Stimulated activated CD4-positive, alpha-beta T cell treated with anti-CD3 and anti-CD28 coated beads, TNF-alpha, amount 100 ng/mL, for 48 hours (primary cell): ENCODE measurements at places on chromosomes 13 and 19.
A peak's percentile ranks its signal among the peaks of the same experiment; 100 is the strongest.

DNA sequence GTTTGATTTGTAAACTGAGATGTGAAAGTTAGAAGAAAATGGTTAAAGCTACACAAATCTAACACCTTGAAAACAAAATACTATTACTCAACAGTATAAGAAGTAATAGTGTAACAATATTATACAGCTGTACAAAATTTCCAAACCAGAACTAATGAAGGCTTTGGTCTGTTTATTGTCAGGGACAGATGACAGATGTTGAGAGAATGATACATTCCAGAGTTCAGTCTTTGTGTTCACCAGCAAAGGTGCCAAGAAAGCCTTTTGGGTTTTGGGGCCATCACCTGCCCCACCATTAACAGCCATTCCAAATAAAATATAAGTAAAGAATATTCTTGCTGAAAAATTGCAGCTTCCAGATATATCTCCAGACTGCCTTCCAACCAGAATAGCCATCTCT is 439.3 kb downstream of the PCDH20 start:
- no peak for DNase-seq

GRCh38 chr19:19670070-19670551 is 1.5 kb downstream of the ZNF101 start:
- no peak for DNase-seq

GRCh38 chr13:99367663-99368448 is 60.7 kb upstream of the GPR183 start:
- DNase-seq, result no peak

DNA sequence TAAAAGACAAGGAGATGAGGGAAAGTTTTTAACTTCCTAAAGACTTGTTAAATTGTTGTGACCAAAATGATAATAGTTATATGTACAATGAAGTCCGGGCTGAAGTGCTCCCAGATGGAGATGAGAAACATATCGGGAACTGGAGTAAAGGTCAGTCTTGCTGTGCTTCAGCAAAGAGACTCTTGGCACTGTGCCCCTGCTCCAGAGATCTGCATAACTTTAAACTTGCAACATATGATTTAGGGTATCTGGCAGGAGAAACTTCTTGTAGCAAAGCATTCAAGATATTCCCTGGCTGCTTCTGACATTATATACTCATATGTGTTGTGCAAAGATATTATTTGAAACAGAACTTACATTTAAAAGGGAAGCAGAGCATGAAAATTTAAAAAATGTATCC is 786.6 kb upstream of the SLITRK6 start:
- no peak for DNase-seq

- DNase-seq, result no peak
Measured at GRCh38 chr19:35460608-35461007, 12.6 kb downstream of the FFAR2 start.

- DNase-seq, result no peak
Measured at GRCh38 chr19:19656451-19657396, 6.8 kb downstream of the ATP13A1 start.

GRCh38 chr13:51501592-51502152 is 48.8 kb upstream of the INTS6 start:
- DNase-seq, result no peak

- no peak for DNase-seq
Measured at GRCh38 chr19:29507081-29507860, 18.5 kb upstream of the VSTM2B start.

DNA sequence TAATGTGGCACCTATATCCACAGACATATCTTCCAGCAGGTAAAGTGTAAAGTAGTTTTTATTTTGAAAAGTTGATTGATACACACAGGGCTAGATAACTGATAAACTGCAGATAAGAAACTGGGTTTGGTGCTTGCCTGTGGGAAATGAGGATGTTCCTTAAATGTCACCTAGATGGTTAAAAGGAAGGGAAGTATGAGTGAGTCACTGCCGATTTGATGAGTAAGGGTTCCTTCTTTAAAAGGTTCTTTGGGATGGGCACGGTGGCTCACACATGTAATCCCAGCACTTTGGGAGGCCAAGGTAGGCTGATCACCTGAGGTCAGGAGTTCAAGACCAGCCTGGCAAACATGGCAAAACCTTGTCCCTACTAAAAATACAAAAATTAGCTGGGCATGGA is 73.8 kb upstream of the FRY start:
- DNase-seq, result no peak

DNA sequence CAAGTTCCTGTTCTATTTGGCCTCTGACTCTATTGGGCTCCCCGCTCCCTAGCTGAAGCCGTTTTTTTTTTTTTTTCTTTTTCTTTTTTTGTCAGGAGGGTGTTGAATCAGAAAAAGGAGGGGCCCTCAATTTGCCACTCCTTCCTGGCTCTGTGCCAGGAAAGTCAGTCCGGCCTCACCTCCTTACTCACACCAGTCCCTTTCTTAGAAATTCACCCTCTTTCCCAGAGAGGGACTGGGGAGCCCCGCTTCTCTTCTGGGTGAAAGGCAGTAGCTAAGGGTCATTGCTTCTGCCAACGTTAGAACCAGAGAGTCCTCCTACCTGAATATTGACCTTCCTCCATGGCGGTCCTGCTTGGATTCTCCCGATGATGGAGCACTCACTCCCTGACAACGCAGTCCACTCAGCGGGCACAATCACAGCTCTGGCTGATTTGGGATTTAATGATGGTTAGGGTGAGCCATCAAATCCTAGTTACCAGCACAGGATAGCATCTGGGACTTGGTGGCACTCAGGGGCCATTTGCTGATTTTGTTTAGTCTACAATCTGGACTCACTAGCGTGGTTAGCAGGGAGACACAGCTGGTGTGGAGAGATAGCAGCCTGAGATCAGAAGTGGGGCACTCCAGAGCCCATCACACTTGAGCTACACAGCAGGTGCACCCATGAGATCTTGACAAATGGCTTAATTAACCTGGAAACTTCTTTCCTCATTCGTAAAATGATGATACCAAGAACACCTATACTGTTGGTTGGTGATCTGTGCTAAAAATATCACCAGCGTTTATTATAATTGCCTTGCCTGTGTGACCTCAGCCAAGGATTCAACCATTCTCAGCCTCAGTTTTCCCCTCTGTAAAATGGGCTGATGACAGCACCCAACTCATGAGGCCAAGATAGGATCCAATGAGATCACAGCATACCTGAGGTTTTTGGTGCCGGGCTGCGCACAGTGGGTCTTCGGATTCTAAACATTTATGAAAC is 2.2 kb downstream of the FCER2 start:
- peak; percentile 38 for DNase-seq

DNA sequence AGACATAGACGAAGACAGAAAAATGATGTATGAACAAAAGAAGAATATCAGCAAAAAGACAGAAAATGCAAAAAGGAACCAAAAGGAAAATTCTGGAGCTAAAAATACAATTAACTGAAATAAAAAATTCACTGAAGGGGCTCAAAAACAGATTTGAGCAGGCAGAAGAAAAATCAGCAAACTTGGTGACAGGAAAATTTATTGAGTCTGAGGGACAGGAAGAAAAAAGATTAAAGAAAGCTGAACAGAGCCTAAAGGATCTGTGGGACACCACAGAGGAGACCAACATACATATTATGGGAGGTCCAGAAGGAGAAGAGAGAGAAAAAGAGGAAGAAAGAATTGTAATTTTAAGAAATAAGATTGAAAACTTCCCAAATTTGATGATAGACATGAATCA is 7.4 kb upstream of the LSR start:
- no peak for DNase-seq

GRCh38 chr19:46269101-46269500 is 27.7 kb upstream of the HIF3A start:
- no peak for DNase-seq

DNA sequence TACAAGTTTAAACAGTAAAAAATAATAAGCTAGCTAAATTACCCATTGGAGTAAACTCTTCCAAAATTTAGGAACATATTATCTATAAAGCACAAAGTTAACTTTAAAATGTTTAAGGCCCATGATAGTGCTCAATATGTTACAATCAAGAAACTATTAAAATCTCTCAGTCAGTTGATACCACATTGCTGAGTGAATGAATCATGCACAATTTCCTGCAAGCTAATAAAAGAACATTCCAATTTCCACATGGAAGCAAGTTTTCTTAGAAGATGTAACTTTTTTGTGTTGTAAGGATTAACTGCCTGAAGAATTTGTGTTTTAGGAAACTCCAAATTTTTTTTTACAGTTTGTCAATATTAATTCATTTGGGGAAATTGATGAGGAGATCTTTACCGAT is 666.6 kb downstream of the SLITRK1 start:
- DNase-seq, result no peak

DNA sequence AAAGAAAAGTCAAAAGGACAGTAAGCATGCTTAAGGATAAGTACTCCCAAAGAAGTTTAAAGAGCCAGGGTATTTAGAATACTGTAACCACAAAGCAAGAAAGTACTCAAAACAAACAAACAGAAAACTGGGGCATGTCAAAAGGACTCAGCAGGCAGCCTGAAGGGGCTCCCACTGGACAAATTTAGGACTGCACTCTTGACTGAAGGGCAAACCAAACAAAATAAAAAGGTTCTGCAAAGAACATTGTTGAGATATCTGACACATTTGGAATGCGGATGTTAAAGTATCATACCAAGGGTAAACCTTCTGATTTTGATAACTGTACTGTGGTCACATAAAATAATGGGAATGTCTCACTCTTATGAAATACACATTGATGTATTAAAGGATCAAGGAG is 157.4 kb downstream of the TNFSF13B start:
- no peak for DNase-seq

DNA sequence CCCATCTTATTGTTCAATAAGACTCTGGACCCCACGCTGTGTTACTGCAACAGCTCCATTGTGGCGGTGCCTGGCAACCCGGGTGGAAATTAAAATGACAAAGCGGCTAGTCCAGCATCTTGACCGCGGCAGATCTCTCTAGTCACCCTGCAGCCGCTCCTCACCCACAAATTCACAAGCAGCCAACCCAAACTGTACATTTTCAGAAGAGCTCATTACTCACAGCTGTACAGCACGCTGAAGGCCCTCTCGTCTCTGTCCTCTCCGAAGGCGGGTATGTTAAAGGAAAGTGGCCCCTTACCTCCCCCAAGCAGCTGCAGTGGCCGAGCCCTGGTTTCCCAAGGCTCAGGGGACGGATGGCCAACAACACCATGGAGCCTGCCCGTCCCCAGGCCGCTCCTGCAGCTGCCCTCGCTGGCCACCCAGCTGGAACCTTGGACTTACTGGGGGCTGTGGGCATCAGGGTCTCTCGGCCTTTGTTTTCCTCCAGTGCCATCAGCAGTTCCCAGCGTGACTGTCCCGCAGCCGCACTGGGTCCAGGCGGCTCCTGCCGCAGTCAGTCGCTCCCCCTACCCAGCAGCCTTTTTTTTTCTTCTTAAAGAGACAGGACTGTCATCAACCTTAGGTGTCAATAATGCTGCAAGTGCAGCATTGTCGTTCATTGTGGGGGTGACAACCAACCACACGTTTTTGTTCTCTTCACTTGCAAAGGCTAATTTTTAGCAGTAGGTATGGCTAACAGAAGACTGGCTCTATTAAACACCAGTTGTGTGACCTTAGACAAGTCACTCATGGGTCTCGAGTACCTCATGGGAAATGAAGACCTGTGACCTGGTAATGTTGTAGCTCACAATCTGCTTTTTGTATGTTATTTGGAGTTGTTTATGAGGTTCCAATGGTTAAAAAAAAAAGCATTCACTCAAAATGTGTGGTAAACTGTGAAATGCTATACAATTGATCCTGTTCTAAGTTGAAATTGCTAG is at the start of gene SACS:
TSS of gene SACS (minus strand) at position 532 of the 983 bp plus-strand sequence. CDS start 22,463 bp downstream, outside the sequence.
- no peak for DNase-seq

DNA sequence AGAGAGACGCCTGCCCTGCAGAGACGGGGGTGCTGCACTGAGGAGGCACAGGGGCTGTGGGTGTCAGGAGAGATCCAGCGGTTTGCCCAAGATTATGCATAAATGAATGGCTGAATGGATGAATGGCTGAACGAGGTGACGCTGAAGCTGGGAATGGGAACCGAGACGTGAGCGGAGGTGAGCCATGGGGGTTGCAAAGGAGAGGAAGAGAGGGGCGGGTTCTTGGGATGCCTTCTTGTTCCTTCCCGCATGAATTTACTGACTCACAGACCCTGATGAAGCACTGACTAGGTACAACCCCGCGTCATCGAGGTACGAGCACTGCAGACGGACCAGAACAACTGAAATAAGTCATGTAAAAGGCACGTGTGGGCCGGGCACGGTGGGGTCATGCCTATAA is 16.7 kb downstream of the DCAF15 start:
- no peak for DNase-seq

- DNase-seq, result no peak
Measured at GRCh38 chr13:21137696-21138095, 38.7 kb downstream of the SKA3 start.

DNA sequence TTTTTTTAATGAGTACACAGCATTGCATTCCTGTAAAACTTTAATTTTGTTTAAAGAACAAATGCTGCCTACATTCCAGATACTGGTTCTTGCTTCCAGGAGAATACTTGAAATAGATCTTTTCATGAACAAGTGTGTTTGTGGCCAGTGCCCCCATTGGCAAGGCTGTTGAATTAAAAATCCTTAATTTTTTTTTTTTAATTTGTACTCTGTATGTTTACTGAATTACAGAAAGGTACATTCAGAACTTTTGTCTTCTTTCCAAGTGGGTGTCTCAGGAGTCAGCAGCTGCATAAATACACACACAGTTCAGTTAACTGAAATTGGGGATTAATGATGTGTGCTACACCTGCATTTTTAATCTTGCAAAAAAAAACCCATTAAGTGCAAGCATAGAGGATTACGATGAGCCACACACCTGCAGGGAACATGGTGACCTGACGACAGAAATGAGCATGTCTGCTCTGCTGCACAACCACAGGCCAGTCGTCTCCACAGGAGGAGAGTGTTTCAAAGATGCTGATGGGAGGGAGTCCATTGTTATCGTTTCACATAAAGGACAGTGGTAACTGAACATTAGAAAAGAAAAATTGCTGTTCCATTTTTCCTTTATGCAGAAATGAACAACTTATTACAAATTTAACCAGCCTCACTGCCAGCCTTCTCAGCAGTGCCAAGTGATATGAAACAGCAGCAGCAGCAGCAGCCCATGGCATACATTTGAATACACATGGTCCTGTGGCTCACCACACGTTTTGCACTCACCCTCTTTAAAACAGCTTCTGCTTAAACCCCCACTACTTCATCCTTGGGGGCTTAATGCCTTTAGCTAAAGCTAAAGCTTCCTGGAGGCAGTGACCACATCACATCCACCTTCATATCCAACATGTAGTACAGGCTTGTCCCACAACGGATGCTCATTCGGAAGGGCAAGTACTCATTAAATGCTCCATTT is 72.3 kb upstream of the RFC3 start:
- DNase-seq, result no peak

DNA sequence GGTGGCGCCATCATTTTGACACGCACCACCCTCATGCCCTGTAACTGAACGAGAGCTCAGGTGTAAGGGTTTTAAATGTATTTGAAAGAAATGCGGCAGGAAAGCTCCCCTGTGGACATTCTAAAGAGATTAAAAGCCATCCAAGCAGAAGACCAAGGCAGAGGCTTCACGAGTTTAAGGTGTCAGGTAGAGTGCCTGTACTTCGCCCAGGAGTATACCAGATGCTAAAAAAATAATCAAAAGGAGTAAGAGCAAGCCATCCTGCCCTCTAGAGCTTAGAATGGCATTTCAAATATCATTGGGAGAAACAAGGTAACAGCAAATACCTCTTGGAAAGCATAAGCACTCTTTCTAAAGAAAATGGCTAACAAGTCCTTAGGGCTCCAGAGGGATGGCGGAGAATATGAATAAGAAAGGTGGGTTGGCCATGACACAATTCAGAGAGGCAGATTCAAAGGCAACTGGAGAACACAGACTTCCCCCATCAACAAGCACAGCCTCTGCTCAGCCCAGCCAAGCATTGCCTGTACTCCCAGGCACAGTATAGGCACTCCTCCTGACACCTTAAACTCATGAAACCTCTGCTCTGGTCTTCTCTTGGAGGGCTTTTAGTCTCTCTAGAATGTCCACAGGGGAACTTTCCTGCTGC is 447.6 kb downstream of the SUCLA2 start:
- no peak for DNase-seq

- DNase-seq, result no peak
Measured at GRCh38 chr19:10043286-10043927, 30.1 kb downstream of the RDH8 start.
